RPMI7951 (cell line): ENCODE measurements at places on chromosomes 12 and 14. TPM values are rescaled to one million over a fixed set of nuclear protein-coding genes. Genes with fewer than 3 reads are reported as not detected.

Gene OAS2
- 19.4 and 27.5 TPM in 2 replicates for total RNA-seq

Gene SYCP3
- 0.20 TPM in 1 of 2 replicates, not detected in the other for total RNA-seq

Gene SLC2A14
- 0.10 and 0.12 TPM in 2 replicates for total RNA-seq

Gene MUCL1
- total RNA-seq: not detected in 2 replicates

Gene MYL2
- total RNA-seq: not detected in 2 replicates

Gene CBLN3
- total RNA-seq: 0.72 and 1.3 TPM in 2 replicates

Gene RFLNA
- 1.3 and 1.7 TPM in 2 replicates for total RNA-seq

Gene SPIC
- total RNA-seq: not detected in 2 replicates

Gene RNASE12
- not detected in 2 replicates for total RNA-seq

Gene KCNH5
- under 0.01 TPM in 1 of 2 replicates, not detected in the other for total RNA-seq

Gene POU6F1
- 1.7 and 5.5 TPM in 2 replicates for total RNA-seq

Gene LRRIQ1
- 0.12 and 0.39 TPM in 2 replicates for total RNA-seq

Gene MYF6
- total RNA-seq: not detected in 2 replicates

Gene LRRC43
- total RNA-seq: 0.36 and 0.59 TPM in 2 replicates

Gene SYNDIG1L
- not detected in 2 replicates for total RNA-seq

Gene BDKRB2
- 13.1 and 15.9 TPM in 2 replicates for total RNA-seq

Gene KRT74
- not detected in 2 replicates for total RNA-seq

Gene FOXN4
- total RNA-seq: not detected in 2 replicates

Gene SRRM4
- total RNA-seq: not detected in 2 replicates

Gene TMEM229B
- 3.7 TPM in 2 replicates for total RNA-seq

Gene ACSM4
- total RNA-seq: not detected in 2 replicates

Gene AKAP6
- 1.6 and 3.0 TPM in 2 replicates for total RNA-seq
